ENCODE measurements at places on chromosomes 7 and 10.

DNA sequence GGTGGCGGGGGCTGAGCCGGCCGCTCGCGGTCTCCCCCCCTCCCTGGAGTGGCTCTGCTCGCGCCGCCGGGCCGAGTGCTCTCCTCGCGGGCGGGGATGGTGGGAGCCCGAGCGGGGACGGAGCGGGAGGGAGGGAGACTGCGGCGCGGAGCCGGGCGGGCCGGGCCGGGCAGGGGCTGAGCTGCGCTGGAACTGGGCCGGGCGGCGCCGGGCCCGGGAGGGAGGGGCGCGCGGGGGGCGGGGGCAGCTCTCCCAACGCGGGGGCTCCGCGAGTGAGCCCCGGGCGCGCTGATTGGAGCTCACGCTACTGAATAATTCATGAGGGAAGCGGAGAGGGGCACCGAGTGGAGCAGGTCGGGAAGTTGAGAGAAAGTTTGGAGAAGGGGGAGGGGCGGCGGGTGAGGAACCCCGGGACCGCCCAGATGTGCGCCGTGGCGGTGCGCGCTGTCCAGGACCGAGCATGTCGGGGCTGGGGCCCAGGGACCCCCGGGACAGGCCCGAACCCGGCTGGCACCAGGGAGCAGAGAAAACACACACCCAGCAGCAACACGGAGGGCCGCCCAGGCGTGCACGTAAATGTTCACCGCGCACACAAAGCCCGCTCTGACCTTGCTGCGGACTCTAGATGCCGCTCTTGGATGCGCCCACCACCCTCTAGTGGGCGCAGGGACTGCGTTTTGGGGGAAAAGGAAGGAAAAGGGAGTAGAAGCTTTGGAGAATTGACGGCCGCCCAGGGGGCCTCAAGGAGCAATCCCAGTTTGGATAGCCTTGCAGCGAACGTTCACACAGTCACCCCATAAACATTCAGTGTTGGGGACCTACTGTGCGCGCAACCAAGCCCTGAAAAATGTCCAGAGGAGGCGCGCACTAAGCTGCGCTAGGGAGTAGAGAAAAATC, at the start of gene EPHB4:
TSS of gene EPHB4 (minus strand) at position 194 of the 897 bp plus-strand sequence. CDS start 493 bp downstream, outside the sequence.
- DNase-seq: no peak

DNA sequence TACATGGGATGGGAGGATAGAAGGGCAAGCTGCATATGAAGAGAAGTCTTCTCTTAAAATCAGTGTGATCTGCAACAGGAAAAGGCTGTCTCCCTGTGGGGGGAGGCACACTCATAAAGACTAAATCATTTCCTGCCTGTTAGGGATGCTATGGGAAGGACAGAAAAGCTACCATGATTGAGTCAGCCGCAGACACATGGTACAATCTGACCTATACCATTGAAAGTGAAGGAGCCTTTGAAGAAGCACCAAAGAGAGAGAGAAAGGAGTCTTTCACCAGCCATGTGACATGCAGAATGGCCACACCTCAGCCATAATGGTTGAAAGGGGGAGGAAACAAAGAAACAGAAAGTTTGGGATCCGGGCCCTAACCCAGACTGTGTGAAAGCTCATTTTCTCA, 29.1 kb downstream of the NUDCD3 start:
- DNase-seq: no peak

- peak; percentile 90 for DNase-seq
These were observed 1.0 kb upstream of the CBLL1 start for GRCh38 chr7:107742678-107743566.

- peak; percentile 24 for DNase-seq
These were observed 32.8 kb upstream of the ARHGAP12 start for GRCh38 chr10:31961277-31962074.

- DNase-seq: no peak
These were observed 529.6 kb downstream of the DNAJB6 start for GRCh38 chr7:157866336-157866924.

GRCh38 chr7:22629056-22629455, 97.9 kb upstream of the IL6 start:
- no peak for DNase-seq

GRCh38 chr10:28691187-28691694, 13.9 kb downstream of the BAMBI start:
- DNase-seq: no peak

GRCh38 chr10:30432622-30433305, 1.2 kb upstream of the MAP3K8 start:
- DNase-seq: no peak

- peak; percentile 39 for DNase-seq
These were observed 141.1 kb downstream of the ELFN1 start for GRCh38 chr7:1810961-1811849.

- DNase-seq: no peak
These were observed 90.7 kb downstream of the PARP12 start for GRCh38 chr7:139972029-139972428.

GRCh38 chr7:135853499-135853898, 104.9 kb upstream of the FAM180A start:
- DNase-seq: no peak

DNA sequence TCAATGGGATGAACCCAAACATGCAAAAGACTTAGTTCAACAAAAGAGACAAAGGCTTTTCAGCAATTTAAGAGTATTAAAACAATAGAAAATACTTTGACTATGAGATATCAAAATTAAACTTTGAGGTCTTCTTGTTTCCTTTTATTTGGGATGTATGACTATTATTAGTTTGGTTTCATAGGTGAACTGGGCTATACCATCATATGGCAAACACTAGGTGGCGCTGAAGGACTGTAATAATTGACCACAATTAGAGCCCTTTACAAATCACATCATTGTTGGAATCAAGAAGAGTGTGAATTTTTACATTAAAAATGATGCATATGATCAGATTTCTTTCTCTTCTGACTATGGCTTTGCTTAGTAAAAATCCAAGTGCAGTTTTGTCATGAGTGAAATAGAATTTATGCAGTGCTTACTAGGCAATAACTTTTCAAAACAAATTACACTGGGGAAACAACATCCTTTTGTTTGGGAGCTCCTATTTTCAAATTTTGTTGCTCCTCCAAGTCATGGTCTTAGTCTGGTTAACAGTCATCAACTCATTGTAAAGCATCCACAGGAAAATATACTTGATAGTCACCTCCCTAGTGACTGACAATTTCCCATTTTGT, 14.7 kb upstream of the NXPH1 start:
- peak; percentile 89 for DNase-seq

DNA sequence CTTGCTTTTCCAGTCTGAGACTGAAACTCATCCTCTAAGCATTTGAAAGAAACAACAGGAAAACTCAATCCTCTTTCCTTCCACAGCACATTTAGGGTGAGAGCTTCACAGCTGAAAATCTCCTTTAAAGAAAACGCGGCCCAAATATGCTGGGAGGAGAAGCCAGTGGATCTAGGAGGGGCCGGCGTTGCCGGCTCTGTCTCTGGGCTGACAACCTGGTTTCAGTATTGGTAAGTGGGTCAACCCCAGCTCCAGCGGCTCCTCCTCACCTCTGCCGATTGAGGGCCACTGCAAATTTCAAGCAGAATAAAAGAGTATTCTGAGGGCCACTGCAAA, 75.3 kb upstream of the CPXM2 start:
- DNase-seq: no peak

DNA sequence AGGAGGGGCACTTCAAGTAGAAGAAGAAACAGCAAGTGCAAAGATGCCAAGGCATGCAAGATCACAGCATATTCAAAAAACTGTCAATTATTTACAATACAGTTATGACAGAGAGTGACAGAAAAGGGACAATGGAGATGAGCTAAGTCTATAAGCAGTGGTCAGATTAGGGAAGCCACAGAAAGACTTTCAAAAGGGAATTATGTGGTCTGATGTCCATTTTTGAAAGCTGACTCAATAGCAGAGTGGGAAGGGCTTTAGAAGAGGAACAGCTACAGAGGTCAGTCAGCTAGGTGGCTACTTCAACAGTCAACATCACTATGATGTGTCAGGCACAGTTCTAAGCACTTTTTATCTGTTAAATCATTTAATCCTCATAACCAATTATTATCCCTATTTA, 45.2 kb upstream of the SPOCK2 start:
- DNase-seq: no peak

DNA sequence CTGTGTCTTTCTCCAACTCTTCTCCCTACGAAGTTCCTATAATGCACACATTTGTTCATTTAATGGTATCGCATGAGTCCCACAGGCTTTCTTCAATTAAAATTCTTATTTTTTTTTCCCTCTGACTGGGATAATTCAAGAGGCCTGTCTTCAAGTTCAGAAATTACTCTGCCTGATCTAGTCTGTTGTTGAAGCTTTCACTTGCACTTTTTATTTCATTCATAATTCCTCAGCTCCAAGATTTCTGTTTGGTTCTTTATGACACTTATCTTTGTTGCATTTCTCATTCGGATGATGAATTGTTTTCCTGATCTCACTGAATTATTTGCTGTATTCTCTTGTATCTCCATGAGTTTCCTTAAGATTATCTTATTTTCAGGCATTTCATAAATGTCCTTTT, 103.9 kb downstream of the RSU1 start:
- DNase-seq: no peak

GRCh38 chr10:132946-133898, 2.0 kb upstream of the ZMYND11 start:
- no peak for DNase-seq

DNA sequence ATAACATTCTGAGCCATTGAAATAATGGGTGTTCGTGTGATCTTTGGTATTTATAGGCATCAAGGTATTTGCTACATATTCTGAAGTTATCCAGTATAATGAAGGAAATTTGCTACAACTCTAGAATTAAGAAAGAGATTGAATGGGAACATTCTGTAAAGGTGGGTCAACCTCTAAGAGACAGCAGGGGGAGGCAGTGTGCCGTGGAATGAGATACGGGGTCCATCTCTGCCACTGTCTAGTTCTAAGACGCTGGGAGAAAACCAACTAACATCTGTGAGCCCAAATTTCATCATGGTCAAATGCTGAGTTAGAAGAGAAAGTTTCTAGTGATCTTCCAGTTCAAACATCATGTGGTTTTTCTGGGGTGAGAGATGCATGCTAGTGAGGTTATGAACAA, 368.9 kb downstream of the SORCS1 start:
- DNase-seq: peak; percentile 79

- no peak for DNase-seq
These were observed at the start of gene COL26A1 for GRCh38 chr7:101362334-101363195. Gene COL26A1 (plus strand): TSS chr7:101362875. CDS start chr7:101363033, 158 bp downstream.

GRCh38 chr10:124745252-124745651, 1.1 kb upstream of the FAM53B start:
- no peak for DNase-seq

GRCh38 chr10:84217746-84218145, 7.6 kb downstream of the LRIT2 start:
- DNase-seq: no peak

DNA sequence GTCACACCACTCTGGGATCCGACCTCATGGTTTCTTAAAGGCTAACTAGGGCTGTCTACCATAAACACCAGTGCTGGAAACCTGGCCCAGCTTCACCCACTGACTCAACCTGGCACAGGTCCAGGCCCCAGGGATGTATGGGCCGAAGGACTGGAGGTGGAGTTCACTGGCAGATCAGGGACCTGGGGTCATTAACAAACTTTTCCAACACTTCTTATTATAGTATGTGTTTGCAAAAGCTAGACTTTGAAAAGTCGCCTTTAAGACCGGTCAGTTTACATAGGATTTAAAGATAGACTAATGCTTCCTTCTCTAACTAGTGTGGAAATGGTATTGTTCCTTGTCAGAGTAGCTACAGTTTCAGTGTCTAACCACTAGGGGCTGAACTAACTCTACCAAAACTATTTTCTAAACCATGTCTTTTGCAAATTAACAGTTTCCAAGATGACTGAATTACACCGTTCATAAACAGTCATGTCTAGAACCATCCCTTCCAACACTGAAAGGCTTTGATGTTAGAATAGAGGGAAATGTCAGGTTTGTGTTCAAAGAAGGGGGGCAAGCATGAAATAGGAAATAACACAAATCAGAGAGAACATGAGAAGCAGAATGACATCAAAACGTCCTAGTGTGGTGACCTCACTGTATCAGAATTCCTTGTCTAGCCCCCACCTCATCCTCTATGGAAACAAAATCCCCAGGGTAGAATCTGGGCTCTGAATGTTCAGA, 29.7 kb downstream of the STN1 start:
- peak; percentile 49 for DNase-seq

DNA sequence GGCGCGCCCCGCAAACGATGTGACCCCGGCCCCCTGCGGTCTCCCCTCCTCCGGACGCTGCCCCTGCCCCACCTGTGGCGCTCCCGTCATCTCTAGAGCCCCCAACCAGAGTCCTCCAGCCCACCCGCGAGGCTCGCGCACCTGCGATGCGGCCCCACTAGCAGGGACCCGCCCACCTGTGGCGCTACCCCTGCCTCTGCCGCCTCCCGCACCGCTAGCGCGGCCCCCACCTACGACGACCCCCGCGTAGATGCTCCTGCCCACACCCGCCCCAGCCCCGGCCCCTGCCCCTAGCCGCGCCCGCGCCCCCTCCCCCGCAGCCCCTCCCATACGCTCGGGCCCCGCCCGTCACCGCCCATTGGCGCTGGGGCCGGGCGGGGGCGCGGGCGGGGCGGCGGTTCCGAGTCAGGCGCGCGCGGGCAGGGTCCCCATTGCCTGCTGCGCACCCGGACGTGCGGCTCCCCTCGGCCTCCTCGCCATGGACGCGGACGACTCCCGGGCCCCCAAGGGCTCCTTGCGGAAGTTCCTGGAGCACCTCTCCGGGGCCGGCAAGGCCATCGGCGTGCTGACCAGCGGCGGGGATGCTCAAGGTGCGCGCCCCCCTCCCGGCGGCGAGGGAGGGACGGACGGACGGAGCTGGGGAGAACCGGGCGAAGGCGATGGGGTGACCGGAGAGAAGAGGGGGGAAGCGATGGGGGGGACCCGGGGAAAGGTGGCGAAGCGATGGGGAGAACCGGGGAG, at the start of gene PFKP:
TSS of gene PFKP (plus strand) at position 431 of the 741 bp plus-strand sequence. CDS start at position 479, 48 bp downstream.
- DNase-seq: peak; percentile 56

- no peak for DNase-seq
These were observed 86.3 kb upstream of the FAM13C start for GRCh38 chr10:59448616-59449015.

DNA sequence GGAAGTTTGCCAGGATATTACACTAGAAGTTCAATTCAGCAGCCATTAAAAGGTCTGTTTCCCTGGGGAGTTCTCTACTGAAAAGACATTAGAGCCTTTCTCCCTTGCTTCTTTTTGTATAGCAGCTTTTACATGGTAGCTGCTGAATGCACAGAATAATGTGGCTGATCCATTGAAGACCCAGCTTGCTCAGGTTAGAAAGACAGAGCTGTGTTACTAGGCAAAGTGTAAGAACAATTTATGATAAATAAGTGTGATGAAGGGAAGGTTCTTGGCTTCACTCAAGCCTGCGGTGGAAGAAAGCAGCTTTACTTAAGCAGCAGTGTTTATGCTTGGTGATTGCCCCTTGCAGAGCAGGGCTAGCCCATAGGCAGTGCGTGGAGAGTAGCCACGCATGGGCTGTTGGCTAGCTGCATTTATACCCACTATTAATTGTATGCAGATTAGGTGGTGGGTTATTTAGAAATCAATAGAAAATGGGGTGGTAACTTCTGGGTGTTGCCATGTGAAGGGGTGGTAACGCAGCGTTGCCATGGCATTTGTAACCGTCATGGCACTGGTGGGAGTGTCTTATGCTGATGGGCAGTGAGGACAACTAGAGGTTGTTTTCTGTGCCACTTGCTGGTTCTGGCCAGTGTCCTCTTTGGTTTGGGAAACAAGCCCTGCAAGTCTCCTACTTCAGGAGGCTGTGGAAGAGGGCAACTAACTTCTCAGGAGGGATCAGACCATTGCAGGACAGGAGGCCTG, 942.9 kb downstream of the NRG3 start:
- no peak for DNase-seq

- no peak for DNase-seq
These were observed 55.9 kb downstream of the FAM241B start for GRCh38 chr10:69685802-69686585.

All from NCI-H82 (cell line).